Epithelial cell of proximal tubule (primary cell): ENCODE measurements at places on chromosomes 5 and 9.

DNA sequence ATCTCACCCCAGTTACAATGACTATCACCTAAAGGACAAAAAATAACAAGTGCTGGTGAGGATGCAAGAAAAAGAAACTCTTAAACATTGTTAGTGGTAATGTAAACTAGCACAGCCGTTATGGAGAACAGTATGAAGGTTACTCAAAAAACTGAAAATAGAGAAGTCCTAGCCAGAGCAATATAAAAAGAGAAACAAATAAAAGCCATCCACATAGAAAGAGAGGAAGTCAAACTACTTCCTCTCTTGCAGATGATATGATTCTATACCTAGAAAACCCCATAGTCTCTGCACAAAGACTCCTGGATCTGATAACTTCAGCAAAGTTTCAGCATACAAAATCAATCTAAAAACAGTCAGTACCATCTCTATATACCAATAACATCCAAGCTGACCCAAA, 221.5 kb upstream of the FAM174A start:
- DNase-seq = no peak

- DNase-seq = no peak
Observed at GRCh38 chr5:115496936-115497576, 47.5 kb downstream of the FEM1C start.

DNA sequence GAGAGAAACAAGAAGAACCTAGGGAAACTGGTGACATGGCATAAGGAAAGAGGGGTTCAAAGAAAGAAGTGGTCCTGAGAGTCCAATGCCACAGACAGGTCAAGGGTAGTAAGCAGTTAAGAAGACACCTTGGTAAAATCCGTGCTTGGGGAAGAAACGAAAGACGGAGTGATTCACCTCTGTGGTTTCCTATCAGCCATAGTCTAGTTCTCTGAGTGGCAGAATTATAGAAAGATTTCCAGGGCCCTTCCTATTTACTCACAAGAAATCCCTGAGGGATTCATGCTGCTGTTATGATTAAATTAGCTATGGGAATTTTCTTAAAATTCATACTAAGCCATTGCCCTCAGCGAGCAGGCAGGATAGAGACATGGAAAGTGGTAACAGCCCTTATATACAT, 31.7 kb downstream of the IL33 start:
- DNase-seq = no peak

DNA sequence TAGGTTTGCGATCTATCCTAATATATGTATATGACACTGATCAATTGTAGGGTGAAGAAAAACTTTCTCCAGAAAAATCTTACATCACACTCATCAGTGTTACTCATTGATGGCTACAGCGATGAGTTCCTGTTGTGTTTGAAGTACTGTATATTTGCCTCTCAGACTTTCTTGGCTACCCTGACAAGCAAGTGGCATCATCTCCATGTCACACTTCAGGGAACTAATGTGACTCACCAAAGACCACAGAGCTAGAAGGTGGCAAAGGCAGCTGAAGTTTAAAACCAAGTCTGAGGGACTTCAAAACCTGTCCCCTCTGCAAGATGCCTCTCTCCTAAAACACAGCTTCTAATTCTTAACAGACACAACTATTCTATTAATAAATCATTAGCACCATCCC, 451.4 kb downstream of the CTNND2 start:
- DNase-seq = no peak

- no peak for DNase-seq
Observed at GRCh38 chr9:129355631-129356030, 177.6 kb upstream of the IER5L start.
